ENCODE measurements at places on chromosomes 4 and X.

DNA sequence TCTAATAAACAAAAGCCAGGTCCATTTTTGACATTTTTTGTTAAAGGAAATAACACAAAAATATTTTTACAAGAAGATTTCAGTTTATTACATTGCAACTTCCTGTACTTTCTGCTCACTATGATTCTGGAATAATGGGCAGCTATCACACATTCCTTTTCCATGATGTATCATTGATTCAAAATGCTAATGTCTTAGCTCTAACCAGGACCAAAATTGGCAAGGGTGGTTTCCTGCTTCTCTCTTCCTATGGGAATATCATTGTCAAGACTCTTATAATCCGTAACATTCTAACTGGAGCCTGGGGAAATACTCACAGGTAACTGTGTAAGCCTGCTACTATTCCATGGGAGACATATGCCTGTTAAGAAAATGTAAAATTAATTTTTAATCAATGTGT, 218.6 kb downstream of the DCAF12L2 start:
- no peak for DNase-seq

- DNase-seq, result no peak
These were observed 214.2 kb downstream of the NSUN7 start for GRCh38 chr4:40963897-40964478.

- DNase-seq, result no peak
These were observed 745.3 kb upstream of the MAGEB2 start for GRCh38 chrX:29470030-29470429.

DNA sequence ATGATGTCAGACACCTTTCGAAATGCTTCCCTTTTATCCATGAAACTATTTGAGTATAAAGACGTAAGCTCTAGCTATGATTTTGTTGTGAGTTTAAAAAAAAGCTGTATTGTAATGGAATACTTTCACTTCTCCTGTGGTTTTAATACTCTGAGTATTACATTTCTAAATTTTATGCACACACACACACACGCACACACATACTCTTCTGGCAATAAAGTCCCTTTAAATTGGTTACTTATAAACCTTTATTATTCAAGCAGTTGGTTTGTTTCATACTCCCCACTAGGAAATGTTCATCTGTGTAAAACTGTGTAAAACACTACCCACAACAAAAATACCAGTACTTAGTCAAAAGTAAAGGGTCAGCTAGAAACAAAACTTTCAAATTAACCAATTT, 18.2 kb downstream of the VAMP7 start:
- no peak for DNase-seq

All from GM10248 (cell line).